ENCODE measurements at places on chromosomes 5 and 9. TPM values are rescaled to one million over a fixed set of nuclear protein-coding genes. Genes with fewer than 3 reads are reported as not detected.

The PCDHA9 gene
- total RNA-seq: 1.1 TPM

The OCLN gene
- total RNA-seq: 15.3 TPM

The ARL10 gene
- 14.3 TPM for total RNA-seq

The OR1J2 gene
- total RNA-seq: not detected

The POC5 gene
- 9.0 TPM for total RNA-seq

The UBTD2 gene
- total RNA-seq: 34.2 TPM

All from astrocyte (in vitro differentiated cells and primary cell).